ENCODE measurements at places on chromosomes 5 and 9.

DNA sequence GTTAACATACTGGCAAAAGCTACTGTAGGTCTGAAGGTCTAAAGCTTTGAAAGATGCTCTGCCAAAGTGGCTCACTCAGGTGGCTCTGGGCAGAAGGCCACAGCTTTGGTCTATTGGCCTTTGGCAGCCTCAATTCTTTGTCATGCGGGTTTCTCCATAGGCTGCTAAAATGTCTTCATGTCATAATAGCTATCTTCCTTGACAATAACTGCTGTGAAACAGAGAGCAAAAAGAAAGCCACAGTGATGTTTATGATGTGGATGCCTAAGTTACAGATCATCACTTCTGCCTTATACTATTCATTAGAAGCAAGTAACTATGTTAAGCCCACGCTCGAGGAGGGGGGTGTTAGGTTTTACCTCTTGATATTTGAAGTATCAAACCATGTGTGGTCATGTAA is 906.1 kb upstream of the CDH9 start:
- DNase-seq, result no peak

- no peak for DNase-seq
These were observed 66.0 kb upstream of the ORM1 start for GRCh38 chr9:114256827-114257328.

DNA sequence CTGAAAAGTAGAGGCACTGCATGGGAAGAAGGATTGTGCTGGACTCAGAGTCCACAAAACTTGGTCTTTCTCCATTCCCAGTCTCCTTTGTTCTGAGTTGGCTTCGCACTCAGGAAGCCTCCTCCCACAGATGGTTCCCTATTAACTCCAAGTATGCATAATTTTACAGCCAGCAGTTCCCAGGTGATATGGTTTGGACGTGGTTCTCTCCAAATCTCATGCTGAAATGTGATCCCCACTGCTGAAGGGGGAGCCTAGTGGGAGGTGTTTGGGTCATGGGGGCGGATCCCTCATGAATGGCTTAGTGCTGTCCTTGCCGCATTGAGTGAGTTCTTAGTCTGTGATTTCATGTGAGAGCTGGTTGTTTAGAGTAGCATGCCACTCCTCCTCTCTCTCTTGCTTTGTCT is 86.6 kb downstream of the FEM1C start:
- no peak for DNase-seq

DNA sequence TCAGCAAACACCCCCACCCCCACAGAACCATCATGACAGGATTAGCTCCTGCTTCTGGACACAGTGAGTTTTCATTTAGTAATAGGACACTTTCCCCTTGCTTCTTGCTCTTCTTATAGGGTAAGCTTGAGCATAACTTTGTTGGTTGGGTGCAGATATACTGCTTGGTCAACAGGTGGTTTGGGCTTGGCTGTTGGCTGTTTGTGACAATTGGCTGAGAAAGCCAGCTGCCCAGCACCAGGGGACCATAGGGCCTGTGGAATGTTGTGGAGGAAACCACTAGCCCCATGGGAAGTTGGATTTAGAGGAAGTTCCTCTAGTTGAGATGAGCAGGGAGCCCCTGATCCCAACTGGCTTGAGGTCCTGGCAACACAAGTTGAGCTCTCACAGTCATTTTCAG is 30.5 kb downstream of the PPP3R2 start:
- DNase-seq, result no peak

DNA sequence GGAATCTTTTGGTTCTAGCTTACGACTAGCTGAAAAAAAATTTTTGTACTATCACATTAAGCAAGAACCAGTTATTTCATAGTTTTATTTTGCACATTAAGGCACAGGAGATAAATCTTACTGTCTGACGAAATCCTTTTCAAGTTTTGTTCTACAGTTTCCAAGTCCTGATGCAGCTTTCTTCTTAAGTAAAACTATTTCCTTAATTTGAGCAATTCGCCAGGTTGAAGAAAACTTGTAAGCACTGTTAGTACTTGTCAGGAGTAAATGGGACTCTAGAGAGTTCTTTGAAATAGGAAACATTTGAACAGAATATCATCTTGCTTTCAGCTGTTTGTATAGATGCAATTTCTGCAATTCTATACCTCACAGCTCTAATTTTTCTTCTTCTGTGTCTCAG is 318.8 kb upstream of the ELAVL2 start:
- DNase-seq, result no peak

DNA sequence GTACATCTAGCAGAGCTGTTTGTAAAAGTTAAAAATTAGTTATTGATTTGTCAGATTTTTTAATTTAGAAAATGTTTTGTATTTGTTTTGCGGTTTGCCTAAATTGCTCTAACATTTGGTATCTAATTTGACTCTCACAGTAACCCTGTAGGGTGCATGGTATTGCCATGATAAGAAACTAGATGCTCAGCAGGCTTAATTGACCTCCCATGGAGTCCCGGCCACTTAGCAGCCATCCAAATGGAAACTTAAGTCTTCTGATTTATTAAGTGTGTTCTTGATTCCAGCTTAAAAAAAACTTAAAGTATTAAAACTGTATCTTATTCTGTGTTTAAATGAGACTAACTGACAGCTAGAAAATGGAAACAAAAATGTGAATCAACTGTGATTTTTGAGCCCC is 54.5 kb downstream of the CAST start:
- no peak for DNase-seq

GRCh38 chr5:54519509-54519876 is 1.9 kb downstream of the SNX18 start:
- DNase-seq, result no peak

GRCh38 chr9:73583576-73583975 is 431.9 kb downstream of the ANXA1 start:
- no peak for DNase-seq

- DNase-seq, result no peak
These were observed 247.1 kb upstream of the ELAVL2 start for GRCh38 chr9:24073007-24073592.

DNA sequence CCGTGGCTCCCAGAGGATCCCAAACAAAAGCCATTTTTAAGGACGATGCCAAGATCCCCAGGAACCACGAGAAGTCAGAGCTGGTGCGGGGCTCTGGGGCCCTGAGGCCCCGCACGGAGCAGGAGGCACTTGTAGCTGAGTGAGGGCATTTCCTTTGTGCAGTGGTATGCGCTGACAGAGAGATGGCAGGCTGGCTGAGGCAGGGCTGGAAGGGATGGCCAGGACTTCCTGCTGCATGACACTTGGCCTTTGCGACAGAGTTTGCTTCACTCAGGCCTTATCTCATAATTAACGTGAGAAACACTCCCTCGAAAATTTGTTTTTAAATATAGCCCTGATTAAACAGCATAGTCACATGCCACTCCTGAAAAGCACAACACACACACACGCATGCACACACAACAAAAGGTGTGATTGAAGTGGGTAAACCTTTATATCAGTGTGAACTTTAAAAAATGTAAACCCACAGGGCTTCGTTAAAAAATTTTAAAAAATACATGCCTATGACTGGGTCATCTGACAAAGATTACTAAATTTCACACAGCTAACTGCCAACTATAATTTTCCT is 536.6 kb downstream of the PDE4D start:
- DNase-seq, result no peak

DNA sequence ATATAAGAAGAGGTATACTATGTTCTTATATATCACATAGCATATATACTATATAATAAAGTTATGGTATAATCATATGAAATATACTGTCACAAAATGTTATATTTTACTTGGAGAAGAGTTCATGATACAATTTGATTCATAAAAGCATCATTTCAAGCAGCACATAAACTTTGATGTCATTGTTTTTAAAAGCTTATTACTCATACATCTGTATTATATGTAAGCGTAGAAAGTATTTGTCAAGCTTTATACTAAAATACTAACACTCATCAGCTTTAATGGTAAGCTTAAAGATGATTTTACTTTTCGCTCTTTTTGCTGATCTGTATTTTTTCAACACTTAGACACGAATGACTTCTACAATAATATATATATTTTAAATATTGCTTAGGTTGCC is 34.0 kb upstream of the ZNF618 start:
- DNase-seq, result no peak

GRCh38 chr5:132483661-132484390 is 6.7 kb downstream of the IRF1 start:
- DNase-seq, result no peak

GRCh38 chr9:123871781-123872180 is 58.1 kb downstream of the DENND1A start:
- no peak for DNase-seq

GRCh38 chr5:34496260-34496691 is 159.9 kb upstream of the RAI14 start:
- DNase-seq, result no peak

GRCh38 chr5:73411936-73412596 is 36.5 kb downstream of the FOXD1 start:
- DNase-seq, result no peak

GRCh38 chr5:131649161-131649560 is 14.1 kb upstream of the RAPGEF6 start:
- DNase-seq, result no peak

DNA sequence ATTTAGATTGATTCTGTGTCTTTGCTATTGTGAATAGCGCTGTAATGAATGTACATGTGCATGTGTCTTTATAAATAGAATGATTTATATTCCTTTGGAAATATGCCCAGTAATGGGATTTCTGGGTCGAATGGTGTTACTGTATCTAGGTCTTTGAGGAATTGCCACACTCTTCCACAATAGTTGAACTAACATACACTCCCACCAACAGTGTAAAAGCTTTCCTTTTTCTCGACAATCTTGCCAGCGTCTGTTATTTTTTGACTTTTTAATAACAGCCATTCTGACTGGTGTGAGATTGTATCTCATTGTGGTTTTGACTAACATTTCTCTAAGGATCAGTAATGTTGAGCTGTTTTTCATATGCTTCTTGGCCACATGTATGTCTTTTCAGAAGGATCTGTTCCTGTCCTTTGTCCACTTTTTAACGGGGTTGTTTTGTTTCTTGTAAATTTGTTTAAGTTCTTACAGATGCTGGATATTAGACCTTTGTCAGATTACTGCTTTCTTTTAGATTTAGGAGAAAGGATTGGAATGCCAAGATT is 125.0 kb upstream of the NR5A1 start:
- no peak for DNase-seq

DNA sequence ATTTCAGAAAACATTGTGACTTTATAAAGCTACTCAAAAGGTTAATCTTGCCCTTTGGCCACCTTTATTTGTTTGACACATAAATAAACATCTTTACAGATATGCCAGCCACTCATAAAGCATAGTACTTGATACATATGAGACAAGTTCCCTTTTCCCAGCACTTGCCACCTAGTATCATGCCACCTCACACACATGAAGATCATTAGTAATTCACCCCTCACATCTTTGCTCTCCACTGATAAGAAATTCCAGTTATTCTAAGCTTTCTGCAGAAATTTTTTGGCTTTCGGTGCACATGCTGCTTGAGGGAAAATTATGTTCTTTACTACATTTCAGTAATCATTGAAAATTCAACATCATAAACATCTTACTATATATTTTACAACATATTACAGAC is 59.1 kb downstream of the DEPDC1B start:
- no peak for DNase-seq

GRCh38 chr9:24011881-24012280 is 185.8 kb upstream of the ELAVL2 start:
- no peak for DNase-seq

GRCh38 chr5:40288800-40289485 is 390.8 kb upstream of the PTGER4 start:
- DNase-seq, result no peak

DNA sequence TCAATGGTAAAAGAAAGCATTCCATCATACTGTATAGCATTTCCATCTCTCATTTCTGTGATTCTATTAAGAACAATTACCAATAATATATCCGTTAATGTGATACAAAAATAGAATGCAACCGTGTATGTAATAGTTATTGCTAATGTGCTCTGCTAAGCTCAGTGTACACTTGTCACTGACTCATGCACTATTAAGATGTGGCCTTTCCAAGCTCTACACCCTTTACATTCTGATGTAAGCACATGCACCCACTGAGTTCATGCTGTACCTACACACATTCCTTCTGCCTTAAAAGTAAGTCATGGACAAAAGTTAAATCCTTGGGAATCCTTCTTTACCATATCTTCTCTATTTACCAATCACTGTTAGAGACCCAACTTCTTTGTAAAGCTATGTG is 319.1 kb downstream of the ZSWIM6 start:
- DNase-seq, result no peak

DNA sequence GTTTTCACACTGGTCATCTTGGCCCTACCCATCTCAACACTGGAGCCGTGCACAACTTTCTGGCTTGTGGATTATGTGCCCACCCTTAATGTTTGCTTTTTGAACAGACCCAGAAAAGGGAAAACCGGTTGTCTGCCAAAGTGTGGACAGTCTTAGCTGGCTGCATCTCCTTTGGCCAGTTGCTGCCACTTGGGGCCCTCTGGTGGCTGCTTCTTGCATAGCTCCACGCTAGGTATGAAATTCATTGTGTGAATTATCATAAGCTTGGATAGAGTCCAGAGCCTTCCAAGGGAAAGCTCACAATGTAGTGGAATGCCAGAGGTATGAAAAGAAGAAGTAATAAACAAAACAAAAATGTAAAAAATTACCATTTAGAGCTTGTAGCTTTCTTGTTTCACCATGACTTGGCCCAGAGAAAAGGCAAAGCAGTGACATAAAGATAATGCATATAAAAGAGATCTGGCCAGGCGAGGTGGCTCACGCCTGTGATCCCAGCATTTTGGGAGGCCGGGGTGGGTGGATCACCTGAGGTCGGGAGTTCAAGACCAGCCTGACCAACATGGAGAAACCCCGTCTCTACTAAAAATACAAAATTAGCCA is 12.5 kb upstream of the SLC36A3 start:
- peak; percentile 87 for DNase-seq

- DNase-seq, result no peak
These were observed 1077.0 kb upstream of the C9orf72 start for GRCh38 chr9:28650327-28650726.

DNA sequence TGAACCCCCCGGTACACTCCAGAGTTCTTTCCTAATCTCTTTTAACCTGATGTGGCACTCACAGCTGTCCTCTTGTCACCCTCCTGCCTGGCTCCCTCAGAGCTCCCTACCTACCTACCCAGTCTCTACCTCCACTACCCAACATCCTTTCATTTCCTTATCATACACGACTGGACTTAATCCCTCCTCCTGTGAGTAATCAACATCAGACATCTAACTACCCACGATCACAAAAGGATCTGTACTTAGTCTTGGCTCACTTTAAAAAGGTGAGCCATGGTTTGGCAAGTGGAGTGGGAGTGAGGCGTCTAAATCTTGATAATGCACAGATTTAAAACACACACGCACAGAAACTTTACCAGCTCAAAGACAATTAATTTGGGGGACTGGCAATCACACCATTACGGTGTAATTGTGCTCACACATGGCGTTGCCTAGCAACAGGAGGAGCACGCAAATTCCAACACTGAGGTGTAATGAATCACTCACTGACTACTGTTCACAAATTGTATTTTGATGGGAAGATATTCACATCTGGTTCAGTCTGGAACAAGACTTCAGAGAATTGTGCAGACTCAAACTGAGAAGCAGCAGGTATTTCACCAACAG is 235.9 kb downstream of the EPB41L4A start:
- DNase-seq, result no peak

DNA sequence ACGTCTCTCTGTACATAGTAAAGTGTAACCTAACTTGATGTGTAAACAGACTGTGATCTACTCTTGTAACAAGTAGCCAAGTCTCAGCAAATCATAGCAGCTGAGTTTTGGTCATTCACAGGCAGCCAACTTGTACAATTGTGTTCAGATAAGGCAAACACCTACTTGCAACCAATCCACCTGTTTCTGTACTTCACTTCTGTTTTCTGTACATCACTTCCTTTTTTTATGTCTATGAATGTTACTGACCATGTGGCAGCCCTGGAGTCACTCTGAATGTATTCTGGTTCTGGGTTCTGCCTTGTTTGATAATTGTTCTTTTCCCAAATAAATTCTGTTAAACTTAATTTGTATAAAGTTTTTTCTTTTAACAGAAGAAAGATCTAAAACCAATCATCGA is 26.0 kb downstream of the RLN2 start:
- DNase-seq, result no peak

All from suppressor macrophage treated with lipopolysaccharide for 1 hour (primary cell).